Endothelial cell of umbilical vein (primary cell): ENCODE measurements at places on chromosomes 12 and 14. TPM values are rescaled to one million over a fixed set of nuclear protein-coding genes. Genes with fewer than 3 reads are reported as not detected.

The FOXA1 gene
- total RNA-seq: not detected in 2 replicates

The SYT1 gene
- total RNA-seq: 15.3 and 18.8 TPM in 2 replicates

The IFNG-AS1 gene
- total RNA-seq: not detected in 2 replicates

The PIANP gene
- 0.14 and 0.55 TPM in 2 replicates for total RNA-seq

The EXOC3L4 gene
- total RNA-seq: not detected in 2 replicates

The GLIPR1L1 gene
- not detected in 2 replicates for total RNA-seq

The GLIPR1L2 gene
- total RNA-seq: not detected in 2 replicates

The KRT6A gene
- 0.21 and 0.64 TPM in 2 replicates for total RNA-seq

The SETD3 gene
- 51.9 and 53.1 TPM in 2 replicates for total RNA-seq
